ENCODE measurements at places on chromosomes 11 and 22.

GRCh38 chr11:57458060-57458409 lies 2.3 kb upstream of the RTN4RL2 start:
- DNase-seq: no peak

DNA sequence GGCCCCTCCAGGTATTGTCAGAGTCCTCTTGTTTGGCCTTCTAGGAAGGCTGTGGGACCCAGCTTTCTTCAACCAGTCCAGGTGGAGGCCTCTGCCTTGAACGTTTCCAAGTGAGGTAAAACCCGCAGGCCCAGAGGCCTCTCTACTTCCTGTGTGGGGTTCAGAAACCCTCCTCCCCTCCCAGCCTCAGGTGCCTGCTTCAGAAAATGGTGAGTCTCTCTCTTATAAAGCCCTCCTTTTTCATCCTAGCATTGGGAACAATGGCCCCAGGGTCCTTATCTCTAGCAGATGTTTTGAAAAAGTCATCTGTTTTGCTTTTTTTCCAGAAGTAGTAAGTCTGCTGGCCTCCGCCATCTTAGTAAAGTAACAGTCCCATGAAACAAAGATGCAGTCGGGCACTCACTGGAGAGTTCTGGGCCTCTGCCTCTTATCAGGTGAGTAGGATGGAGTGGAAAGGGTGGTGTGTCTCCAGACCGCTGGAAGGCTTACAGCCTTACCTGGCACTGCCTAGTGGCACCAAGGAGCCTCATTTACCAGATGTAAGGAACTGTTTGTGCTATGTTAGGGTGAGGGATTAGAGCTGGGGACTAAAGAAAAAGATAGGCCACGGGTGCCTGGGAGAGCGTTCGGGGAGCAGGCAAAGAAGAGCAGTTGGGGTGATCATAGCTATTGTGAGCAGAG lies at the start of gene CD3E:
Gene CD3E, plus strand, starts transcription at position 163 of the 681 bp plus-strand sequence. Its CDS starts 223 bp downstream, at position 386.
- DNase-seq: no peak

- DNase-seq: no peak
Measured at GRCh38 chr11:63694596-63694995, 13.3 kb downstream of the RTN3 start.

- no peak for DNase-seq
Measured at GRCh38 chr11:17634776-17635550, 84.4 kb upstream of the MYOD1 start.

GRCh38 chr11:85749884-85750283 lies 61.1 kb downstream of the SYTL2 start:
- DNase-seq: no peak

DNA sequence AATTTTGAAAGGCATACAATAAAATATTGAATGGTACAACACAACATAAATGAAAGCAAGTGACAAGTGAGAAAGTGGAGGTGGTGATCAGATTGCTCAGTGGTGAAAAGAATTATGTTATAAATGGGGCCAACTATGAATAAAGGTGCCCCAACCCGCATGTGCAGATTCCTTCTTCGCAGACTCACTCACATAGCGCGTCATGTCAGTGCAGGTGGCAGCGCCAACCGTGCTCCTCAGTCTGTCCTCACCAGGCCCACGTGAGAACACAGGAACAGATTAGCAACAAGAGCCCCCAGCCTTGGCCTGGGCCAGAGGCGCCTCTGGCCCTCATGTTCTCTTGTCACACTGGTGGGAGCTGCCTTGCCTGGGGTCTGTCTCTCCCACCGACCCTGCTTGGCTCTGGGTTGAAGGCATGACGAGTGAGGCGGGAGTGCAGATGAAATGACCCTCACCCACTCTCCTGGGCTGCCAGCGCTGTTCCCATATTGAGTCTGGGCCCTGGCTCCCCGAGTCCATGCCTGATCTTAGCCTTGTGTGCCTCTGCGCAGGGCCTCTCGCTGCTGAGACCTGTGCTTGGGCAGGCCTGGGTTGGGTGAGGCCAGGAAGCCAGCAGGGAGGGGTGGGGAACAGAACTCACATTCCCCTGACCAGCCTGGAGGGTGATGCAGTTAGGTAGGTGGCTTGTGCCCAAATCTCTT lies 6.4 kb downstream of the ATG16L2 start:
- DNase-seq: no peak

DNA sequence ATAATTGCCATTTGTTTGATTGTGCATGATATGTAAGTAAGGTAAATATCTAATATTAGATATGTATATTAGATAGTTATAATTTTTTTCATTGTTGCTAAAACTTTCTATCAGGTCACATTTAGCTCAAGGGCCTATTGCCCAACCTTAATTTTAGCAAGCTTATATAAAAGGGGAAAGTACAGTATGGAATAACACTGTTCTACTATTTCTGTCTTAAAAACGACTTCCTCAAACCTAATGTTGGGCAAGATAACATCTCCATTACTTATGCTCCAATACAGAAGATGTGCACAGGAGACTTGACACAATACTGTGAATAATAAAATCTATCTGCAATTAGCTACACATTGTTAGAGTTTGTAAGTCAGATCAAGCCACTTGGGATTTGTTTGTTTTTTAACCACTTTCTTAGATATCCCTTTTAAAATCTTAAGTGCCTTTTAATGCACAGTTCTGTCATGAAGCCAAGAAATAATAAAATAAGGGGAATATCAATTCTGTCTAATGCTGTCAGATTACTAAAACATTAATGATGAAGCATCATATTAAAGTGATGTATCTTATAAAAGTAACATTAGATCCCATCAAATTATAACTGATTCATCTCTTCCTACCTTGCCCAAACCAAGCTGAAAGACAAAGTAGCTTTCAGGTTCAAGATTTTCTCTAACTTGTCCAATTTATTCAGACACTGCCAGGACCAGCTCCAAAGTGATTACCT lies 98.1 kb downstream of the SIK3 start:
- DNase-seq: no peak

DNA sequence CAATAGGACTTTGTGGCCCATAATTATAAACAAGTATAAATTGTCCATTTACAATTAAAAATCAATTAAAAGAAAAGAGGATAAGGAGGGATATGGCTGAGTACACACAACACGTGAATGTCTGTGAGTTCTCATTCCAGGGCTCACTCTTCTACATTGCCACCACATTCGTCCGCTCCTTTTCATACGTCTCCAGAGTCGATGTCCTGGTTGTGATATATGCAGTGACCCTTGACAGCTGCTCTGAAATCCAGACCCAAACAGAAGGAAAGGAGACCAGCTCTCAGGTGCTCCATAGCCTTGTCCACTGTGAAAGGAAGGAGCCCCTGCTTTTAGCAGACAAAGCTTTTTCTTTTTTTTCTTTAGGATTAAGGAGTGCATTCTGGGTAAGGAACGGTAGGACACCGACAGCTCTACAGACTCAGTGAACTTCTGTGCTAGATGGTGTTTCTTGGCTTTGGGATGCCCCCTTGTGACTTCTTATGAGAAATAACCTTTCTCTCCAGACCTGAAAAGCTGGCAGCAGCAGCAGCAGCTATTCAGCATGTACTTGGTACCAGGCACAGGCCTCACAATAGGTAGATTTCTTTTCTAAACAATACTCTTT lies 19.7 kb upstream of the DNAJB13 start:
- peak; percentile 78 for DNase-seq

- DNase-seq: no peak
Measured at GRCh38 chr11:74330075-74330858, 18.8 kb upstream of the P4HA3 start.

DNA sequence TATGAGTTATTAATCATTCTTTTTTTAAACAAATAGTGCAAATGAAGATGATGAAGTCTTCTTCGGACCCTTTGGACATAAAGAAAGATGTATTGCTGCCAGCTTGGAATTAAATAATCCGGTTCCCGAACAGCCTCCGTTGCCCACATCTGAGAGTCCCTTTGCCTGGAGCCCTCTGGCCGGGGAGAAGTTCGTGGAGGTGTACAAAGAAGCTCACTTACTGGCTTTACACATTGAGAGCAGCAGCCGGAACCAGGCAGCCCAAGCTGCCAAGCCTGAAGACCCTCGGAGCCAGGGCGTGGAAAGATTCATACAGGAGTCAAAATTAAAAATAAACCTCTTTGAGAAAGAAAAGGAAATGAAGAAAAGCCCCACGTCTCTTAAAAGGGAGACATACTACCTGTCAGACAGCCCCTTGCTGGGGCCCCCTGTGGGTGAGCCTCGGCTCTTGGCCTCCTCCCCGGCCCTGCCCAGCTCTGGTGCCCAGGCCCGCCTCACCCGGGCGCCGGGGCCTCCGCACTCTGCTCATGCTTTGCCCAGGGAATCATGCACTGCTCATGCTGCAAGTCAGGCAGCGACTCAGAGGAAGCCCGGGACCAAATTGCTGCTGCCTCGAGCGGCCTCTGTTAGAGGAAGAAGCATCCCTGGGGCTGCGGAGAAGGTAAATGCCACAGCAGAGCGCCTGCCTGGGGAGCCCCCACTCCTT lies 11.8 kb downstream of the GTSE1 start:
- DNase-seq: no peak

- DNase-seq: no peak
Measured at GRCh38 chr11:47340010-47340409, 12.5 kb downstream of the MYBPC3 start.

- peak; percentile 55 for DNase-seq
Measured at GRCh38 chr11:69645801-69646492, 5.0 kb downstream of the CCND1 start.

GRCh38 chr11:57205041-57205641 lies 23.4 kb downstream of the LRRC55 start:
- no peak for DNase-seq

- no peak for DNase-seq
Measured at GRCh38 chr11:96579656-96580055, 189.8 kb downstream of the JRKL start.

GRCh38 chr11:129855086-129855485 lies 39.4 kb downstream of the TMEM45B start:
- no peak for DNase-seq

DNA sequence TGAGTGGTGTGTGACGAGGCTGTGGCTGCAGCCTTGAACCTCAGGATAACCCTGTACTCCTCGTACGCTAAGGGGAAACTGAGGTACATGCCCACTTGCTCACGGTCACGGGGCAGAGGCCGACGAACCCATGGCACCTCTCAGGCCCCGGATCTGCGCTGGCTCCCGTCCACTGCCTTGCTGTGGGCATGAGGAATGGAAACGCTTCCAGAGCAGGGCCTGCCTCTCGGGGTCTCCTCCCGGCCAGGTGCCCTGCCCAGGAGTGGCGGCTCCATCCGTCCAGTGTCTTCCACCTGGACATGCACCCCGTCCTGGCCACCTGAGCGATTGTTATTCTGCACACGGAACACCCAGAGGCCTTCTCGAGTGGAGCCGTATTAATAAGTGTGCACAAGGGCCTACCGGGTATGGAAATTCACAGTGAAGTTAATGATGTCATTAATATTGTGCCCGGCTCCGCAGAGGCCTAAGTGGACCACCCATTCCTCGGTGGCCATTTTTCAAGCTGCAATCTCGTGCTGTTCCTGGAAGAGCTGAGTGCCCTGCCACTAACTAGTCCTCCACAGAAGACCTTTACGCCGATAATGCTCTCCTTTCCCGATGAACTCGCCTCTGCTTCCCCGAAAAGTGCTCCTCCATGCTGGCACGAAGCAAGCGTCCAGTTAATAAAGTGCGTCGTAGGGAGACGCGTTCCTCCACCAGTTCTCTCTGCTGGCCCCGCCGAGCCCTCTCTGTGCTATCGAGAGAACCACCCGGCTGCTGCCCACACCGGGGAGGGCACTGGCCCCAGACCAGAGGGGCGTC lies 927.9 kb downstream of the BRD1 start:
- DNase-seq: no peak

DNA sequence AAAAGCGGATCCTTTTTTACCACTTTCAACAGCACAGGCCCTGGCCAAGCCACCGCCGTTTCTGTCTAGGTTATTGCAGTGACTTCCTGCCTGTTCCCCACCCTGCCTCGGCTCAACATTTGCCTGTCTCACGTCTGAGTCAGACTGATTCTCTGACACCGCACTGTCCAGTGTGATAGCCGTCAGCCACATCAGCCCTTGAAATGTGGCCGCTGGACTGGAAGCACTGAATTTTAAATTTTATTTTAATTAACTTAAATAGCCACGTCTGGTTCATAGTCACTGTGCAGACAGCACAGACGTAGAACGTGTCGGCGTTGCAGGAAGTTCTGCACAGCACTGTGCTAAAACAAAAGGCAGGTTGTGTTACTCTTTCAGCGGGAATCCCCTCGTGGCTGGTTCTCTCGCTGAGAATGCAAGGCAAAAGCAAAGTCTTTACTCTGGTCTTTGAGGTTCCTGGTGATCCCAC lies 56.3 kb upstream of the ADSL start:
- no peak for DNase-seq

DNA sequence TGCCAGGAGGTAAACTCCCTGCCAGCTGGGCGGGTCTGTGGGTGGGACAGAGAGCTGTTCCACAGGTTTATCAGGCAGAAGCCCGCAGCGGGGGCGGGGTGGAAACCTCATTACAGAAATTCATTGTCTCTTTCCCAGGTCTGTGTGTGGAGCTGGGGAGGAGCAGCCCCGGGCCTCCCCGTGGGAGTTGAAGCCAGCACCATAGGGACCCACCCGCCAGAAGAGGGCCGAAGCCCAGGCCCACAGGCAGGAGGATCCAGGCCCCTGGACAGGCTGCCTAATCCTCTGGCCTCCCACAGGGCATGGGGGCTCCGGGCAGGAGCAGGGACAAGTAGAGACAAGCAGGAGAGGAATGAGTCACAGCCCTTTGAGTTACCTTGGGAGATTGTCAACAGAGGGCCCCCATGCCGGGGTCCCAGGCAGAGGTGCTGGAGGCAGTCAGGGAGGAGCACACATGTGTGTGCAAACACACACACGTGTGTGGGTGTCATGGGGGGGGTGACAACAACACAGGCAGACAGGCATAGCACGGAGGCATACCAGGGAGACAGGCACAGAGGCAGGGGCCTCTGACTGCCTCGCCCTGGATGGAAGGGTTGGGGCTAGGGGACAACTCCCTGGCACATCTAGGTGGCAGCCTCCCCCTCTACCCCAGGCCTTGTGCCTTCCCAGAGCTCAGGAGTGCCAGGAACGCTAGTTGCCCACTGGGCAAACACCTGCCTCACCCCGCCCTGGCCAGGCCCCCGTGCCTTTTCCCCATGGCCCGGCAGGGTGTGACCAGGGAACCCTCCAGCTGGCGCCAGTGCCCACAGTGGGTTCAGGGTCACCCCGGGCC lies 1.4 kb downstream of the CDC42BPG start:
- DNase-seq: peak; percentile 86

DNA sequence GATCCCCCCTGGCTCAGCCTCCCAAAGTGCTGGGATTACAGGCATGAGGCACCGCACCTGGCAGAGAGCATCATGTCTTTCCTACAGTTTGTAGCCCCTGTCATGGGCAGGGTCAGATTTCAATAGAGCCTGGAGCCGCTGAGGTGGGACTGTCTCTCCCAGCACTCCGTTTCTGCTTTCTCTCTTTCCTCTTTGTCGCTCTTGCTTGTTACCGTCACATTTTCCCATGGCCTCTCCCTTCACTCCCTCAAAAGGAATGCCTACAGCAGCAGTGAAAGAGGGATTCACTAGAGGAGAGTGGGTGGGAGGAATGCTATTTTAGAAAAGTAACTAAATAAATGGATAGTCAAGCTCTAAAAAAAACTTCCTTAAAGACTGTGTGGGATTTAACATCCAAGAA lies 136.7 kb upstream of the TTC12 start:
- no peak for DNase-seq

GRCh38 chr11:133895551-133895950 lies 50.2 kb upstream of the SPATA19 start:
- DNase-seq: no peak
